Fibroblast of skin of back (primary cell): ENCODE measurements at places on chromosomes 4 and X.

DNA sequence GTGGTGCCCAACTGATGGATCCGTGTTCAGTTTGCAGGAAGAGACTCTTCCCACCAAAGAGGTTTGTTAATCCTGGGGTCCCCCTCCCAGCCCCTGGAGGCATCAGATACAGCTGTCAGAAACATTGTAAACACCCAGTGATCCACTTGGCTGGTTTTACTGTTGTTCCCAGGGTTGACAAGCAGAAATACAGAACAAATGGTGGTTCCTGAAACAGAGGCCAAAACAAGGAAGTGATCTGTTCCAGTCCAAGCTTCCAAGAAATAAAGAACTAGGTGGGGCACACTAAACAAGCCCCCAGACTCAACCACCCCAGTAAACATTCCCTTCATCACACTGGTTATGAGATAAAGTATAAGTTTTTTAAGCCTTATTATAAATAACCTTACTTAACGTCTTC lies 1.4 kb downstream of the TMLHE start:
- no peak for DNase-seq

GRCh38 chr4:169225812-169226211 lies 44.9 kb downstream of the SH3RF1 start:
- DNase-seq, result peak; percentile 55

DNA sequence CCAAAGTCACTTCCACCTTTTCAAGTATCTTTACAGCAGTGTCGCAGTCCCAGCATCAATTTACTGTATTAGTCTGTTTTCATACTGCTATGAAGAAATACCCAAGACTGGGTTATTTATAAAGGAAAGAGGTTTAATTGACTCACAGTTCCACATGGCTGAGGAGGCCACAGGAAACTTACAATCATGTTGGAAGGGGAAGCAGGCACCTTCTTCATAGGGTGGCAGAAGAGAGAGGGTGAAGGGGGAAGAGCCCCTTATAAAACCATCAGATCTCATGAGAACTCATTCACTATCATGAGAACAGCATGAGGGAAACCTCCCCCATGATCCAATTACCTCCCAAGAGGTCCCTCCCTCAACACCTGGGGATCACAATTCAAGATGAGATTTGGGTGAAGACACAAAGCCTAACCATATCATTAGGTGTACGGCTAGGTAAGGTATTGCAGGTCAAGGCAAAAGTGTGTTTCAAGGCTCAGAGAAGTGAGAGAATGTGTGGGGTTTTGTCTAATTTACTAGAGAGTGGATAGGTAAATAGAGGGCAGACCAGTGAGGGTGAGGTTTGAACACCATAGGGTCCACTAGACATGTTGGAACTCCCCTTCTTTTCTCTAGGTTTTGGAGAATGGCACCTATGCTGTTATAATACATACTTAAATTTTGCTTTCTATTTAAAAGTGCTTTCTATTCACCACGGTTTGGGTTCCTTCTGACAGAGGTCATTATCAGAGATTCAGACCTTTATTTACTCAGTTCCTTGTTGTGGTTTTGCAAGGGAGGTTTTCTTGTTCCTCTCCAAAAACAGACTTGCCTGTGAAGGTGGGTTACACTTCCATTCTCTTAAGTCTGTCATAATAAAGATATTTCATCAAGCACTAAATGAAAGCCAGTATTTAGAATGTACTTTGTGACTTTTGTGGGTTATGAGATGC lies 186.6 kb downstream of the CPEB2 start:
- no peak for DNase-seq

DNA sequence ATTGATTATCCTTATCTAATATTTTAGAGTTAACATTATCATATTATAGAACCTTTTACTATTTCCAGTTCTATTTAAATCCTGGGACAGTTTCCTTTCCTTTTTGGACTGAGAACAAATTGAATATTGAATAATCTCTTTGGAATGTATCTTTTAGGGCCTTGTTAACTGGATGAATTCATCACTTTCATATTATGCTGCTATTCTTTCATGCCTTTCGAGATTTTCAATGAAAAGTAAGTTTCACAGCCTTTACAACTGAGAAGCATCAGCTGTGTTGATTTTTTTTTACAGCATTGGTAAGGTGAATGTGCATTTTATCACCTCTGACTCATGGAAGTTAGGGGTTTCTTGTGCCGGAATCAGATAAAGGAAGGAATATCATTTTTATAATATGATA lies 39.6 kb downstream of the PDLIM5 start:
- peak; percentile 56 for DNase-seq

DNA sequence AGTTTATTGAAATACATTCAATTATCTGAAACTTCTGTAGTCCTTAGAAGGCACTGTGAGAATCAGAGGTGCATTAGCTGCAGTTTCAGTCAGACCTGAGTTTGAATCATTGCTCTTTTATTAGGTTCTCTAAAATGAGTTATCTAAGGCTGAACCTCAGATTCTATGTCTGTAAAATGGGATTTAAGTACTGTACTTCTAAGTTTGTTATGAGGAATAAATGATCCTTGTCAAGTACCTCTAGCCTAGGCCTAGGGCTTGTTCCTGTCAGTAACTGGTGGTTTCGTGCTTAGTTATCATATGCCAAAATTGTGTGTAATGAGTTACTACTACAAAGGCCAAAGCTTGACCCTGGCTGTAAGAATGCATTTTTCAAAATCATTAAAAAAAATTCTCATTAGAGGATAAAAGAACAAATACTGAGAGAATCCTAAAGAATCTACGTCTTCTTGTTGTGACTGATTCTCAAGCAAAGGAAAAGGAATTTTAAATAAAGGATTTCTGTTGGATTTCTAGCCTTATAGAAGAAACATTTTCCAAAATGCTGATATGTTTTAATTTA lies 65.8 kb downstream of the SLIT2 start:
- no peak for DNase-seq

DNA sequence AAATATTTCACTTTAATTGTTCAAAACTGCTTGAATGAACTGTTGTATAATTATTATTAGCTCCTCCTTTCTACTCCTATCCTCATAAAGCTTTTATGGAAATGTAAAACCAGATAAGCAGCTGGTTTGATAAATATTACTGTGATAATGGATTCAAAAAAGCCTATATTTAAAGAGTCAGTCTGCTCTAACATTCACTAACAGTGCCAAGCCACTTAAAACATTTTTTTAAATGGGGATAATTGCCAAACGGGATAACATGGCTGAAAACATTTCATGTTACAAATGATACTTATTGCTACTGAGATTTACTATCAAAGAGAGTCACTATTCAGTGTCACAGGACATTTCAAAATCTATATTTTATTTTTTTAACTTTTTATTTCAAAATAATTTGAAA lies 17.4 kb downstream of the ARHGAP24 start:
- DNase-seq, result no peak

DNA sequence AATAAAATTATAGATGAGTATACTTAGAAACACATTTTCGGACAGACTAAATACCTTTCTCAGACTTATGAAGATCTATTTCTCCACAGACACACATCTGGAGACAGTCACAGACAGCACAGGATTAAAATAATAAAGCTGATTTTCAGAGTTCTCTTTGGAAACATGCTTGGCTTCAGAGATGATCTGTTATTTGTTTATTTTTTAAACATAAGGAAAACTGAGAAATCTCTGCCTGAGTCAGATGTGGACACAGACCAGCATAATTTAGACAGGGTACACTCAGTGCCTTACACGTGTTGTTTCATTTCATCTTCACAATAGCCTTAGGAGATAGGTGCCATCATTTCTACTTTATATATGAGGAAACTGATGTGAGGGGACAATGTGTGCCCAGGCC lies 92.1 kb downstream of the SLC9A7 start:
- DNase-seq, result no peak

DNA sequence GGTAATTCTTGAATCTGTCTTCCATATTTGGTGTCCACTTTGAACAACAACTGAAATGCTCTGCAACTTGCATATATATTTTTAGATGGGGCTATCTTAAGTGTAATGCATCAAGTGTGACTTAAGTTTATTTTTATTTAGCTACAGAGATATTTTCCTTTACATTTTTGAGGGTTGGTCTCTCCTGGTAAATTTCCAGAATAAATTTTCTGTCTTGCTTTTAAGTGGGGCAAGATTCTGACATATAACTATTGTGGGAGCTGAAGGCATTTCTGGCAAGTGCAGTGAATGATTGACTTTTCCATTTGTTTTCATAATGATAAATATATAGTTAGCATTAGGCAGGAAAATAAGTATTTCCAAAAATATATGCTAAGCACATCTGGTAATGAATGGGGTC lies 18.8 kb downstream of the UNC5C start:
- peak; percentile 63 for DNase-seq

- no peak for DNase-seq
These were observed 3.0 kb downstream of the IL21 start for GRCh38 chr4:122617597-122618593.

- DNase-seq, result no peak
These were observed 199.6 kb downstream of the AFF2 start for GRCh38 chrX:148700021-148700420.

DNA sequence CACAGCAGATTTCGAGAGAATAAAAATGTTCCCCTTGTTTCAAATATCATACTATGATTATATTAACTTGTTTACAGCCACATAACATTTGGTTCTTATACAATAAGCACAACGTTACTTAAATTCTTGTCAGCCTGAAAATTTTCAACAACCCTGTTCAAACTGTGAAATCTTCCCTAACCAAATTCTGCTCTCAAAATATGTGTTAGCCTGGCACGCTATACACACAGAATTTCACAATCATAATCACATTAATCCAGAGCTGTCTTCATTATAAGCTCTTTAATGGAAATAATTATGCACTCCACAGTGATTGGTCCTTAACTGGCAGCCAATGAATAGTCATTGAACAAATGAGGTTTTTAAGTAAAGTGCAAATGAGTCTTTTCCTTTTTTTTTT lies 7.3 kb upstream of the PRSS12 start:
- no peak for DNase-seq

DNA sequence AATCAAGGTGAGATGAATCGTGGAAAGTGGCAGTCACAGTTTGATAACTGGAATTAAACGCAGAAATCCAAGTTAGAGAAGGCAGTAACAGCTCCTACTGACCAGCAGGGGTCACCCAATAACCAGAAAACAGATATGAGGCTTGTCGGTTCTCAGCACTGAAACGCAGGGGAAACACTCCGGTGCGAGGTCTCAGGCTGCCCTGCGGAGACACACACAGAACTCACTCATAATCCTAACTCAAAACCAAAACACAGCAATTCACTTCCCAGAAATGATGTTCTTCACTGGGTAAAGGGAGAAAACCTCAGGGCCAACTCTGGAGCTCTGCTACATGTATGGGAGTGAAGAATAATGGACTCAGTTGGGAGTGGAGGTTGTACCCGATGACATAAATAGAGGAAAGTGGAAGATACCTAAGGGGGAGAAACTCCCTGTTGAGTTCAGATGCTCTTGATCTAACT lies 384.4 kb downstream of the RAPGEF2 start:
- peak; percentile 78 for DNase-seq

DNA sequence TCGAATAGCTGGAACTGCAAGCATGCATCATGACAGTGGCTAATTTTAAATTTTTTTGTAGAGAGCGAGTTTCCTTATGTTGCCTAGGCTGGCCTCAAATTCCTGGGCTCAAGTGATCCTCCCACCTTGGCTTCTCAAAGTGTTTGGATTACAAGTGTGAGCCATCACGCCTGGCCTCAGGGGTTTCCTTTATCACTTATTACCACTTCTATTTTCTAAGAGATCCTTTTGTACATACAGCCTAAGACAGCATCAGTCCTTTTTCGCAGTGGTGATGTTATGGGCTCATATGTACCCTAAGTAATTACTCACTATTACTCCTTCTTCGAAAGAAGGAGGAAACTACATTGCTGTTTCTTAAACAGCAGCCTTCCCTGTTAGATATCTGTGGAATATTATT lies 54.1 kb upstream of the CDKN2AIP start:
- DNase-seq, result no peak

DNA sequence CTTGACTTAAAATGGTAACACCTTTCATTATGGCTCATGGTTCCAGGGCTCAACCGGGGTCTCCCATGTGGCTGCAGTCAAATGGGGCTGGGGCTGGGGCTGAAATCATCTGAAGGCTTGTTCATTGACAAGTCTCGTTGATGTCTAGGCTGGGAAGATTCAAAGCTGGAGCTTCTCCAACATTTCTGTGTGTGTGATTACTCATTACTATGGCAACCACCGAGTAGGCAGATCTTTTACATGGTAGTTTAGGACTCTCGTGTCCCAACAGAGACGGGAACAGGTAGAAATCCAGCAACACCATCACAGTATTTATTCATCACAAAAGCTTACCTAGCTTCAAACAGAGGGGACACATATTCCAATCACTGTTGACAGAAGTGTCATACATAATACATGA lies 7.8 kb downstream of the YTHDC1 start:
- peak; percentile 54 for DNase-seq

DNA sequence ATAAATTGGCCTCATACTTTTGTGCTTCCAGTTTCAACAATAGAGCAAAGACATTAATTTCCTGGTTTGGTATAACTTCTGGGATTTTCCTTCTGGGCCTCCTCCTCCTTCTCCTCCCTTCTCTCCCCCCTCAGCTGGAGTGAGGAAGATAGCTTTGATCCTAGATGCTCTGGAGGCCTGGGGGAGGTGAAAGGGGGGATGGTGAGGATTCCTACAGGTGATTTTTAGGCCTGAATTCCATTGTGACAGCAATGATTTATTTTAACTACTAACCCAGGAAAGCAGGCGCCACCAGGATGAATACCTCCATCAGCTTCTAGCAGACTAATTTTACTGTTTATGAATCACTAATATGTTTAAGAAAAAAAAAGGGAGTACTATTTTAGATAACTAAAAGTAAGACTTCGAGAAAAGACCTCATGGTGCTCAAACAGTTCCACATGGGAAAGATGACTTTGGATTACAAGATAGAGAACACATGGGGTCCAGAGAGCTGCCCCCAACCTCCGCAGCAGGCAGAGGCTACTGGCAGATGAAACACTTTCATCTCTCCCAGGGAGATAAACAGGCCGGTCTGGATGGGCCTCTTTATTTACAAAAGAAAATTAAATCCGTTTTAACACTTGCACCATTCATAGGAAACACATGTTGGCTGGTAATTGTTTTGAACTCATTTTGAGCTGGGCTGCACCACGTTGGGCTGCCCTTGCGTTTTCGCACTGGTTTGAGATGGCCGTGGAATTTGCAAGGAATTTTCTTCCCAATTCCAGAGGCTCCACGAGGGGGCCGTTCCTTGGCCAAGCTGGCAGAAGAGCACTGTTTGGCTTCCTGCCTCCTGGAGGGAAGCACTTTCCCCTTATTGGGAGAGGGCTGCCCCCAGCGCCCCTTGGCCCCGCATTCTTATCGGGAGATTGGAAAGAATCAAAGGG lies 125.1 kb upstream of the STX18 start:
- peak; percentile 82 for DNase-seq

DNA sequence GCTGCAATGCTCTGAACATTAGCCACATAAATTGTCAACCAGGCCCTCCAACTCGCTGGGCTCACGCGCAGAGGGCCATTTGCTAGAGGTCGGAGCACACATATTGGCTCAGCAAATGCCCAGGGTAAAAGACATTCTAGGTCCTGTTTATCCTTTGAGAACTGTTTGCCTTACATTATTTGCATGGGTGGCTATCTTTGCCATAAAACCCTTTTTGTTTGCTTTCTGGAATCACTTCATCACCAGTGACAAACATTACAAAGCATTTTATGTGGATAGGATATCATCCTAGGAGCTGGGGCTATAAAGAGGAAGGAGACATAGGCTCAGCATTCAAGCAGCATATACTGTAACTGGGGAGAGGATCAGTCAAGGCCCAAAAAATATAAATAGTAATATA lies 149.2 kb upstream of the RAI2 start:
- DNase-seq, result no peak
